ENCODE measurements at places on chromosomes 12 and 14. TPM values are rescaled to one million over a fixed set of nuclear protein-coding genes. Genes with fewer than 3 reads are reported as not detected.

The AKAP5 gene
- 0.89 TPM for total RNA-seq

The SOX5 gene
- not detected for total RNA-seq

The TAS2R10 gene
- total RNA-seq: not detected

The COL2A1 gene
- not detected for total RNA-seq

The PIP4K2C gene
- 27.3 TPM for total RNA-seq

The TSFM gene
- 37.9 TPM for total RNA-seq

The GSG1 gene
- 1.3 TPM for total RNA-seq

The TAS2R19 gene
- total RNA-seq: 2.6 TPM

The RFLNA gene
- total RNA-seq: 4.9 TPM

The ARF3 gene
- 87.7 TPM for total RNA-seq

The NGB gene
- total RNA-seq: not detected

The PLEKHD1 gene
- not detected for total RNA-seq

The LYZ gene
- not detected for total RNA-seq

The INHBE gene
- 0.76 TPM for total RNA-seq

The PLEKHA5 gene
- 12.4 TPM for total RNA-seq

The ACVRL1 gene
- 114 TPM for total RNA-seq

The FBLN5 gene
- total RNA-seq: 234 TPM

The ZFHX2 gene
- total RNA-seq: not detected

The WIF1 gene
- total RNA-seq: not detected

The SIX4 gene
- total RNA-seq: 12.2 TPM

The HCAR1 gene
- total RNA-seq: not detected

The SDR9C7 gene
- total RNA-seq: not detected

The SERPINA12 gene
- total RNA-seq: not detected

The CALCOCO1 gene
- 206 TPM for total RNA-seq

The NXPH4 gene
- total RNA-seq: 5.7 TPM

The ACACB gene
- total RNA-seq: 1.0 TPM

The SMOC1 gene
- 4.6 TPM for total RNA-seq

The AP5M1 gene
- 25.7 TPM for total RNA-seq

The ACSM4 gene
- not detected for total RNA-seq
